Prostate gland (tissue), 2 donors: ENCODE measurements at places on chromosomes 5 and 9. TPM values are rescaled to one million over a fixed set of nuclear protein-coding genes. Genes with fewer than 3 reads are reported as not detected.

Gene ERP44
- 16.6 TPM for total RNA-seq

Gene PCDHGA2
- total RNA-seq: 19.7 TPM

Gene PCDHGA12
- 6.8 TPM for total RNA-seq

Gene TICAM2
- total RNA-seq: 1.9 TPM

Gene SHC3
- total RNA-seq: 0.34 TPM

Gene C5orf63
- 14.9 TPM for total RNA-seq

Gene IRX1
- total RNA-seq: not detected

Gene SPATA9
- not detected for total RNA-seq

Gene CCL27
- total RNA-seq: not detected

Gene IFNB1
- total RNA-seq: not detected

DNA sequence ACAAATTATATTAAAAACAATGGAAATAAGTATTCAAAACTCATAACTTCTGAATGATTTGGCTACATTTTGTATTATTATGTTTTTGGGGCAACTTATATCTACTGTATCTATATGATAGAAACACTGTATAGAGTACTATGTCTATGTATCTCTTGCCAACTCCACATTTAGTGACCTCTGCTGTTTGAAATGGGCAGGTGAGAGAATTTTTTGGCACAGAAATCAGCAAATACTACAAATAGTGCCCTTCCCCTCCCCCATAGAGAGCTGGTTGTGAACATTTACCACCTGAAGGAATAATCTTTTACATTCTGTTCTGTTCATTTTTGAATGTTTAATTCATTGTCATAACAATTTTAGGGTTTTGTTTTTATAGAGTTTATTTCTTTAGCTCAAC is 545.3 kb downstream of the PDE4D start:
- DNase-seq: no peak

DNA sequence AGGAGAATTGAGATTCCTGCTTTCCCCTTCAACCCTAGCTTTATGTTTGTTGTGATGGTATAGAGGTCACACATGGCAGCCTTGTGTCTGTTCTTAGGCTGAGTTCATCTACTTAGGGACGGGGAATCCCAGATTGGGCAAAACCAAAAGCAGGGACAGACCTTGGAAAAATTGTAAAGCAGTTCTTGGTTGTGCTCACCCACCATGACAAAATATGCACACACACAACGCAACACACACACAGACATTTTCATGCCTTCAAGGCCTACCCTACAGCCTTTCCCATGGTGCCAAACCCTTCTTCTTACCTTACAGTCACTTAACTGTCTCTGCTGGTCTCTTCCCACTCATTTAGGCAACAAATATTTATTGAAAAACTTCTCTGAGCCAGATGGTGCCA is 14.8 kb downstream of the PCDHGC5 start:
- DNase-seq: no peak

GRCh38 chr5:132060501-132061161 is at the start of gene IL3:
Gene IL3 (plus strand): TSS chr5:132060655. CDS start chr5:132060707, 52 bp downstream.
- DNase-seq: no peak

GRCh38 chr9:111180811-111181210 is 142.5 kb upstream of the LPAR1 start:
- no peak for DNase-seq

GRCh38 chr5:81402192-81402930 is 8.4 kb upstream of the ACOT12 start:
- DNase-seq: no peak

- DNase-seq: no peak
Observed at GRCh38 chr9:2874001-2874750, 30.3 kb upstream of the PUM3 start.

- DNase-seq: no peak
Observed at GRCh38 chr5:149062371-149063016, 368 bp downstream of the SH3TC2 start.

DNA sequence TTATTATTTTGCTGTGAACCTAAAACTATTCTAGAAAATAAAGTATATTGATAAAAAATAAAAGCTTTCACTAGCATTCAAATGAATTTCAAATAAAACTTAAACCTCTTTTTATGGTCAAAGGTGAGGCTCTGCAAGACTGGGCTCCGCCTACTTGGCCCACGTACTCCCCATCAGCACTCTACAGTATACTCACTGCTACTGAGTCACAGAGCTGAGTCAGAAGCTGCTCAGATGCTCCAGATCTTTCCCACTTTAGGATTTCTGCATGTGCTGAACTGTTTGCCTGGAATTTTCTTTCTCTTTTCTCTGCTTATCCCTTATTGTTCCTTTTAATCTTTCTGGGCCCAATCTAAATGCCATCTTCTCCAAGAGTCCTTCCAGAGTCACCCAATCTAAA is 331.9 kb upstream of the CCNG1 start:
- DNase-seq: no peak

DNA sequence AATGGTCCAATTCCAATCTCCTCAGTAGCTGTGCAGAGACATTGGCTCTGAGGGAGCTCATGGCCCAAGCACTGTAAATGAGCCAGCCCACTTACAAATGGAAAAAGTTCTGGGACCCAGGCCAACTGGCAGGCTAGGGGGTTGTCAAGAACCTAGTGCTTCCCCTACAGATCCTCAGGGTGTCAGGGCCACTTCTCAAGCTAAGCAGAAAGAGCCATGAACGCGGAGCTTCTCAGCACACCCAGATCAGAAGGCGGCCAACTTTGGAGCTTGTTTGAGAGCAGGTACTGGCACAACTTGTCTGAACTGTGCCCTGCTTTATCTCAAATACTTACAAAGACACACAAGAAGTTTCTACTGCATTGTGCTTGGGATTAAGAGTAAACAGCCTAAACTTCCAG is 17.5 kb downstream of the TLE1 start:
- DNase-seq: peak; percentile 58

DNA sequence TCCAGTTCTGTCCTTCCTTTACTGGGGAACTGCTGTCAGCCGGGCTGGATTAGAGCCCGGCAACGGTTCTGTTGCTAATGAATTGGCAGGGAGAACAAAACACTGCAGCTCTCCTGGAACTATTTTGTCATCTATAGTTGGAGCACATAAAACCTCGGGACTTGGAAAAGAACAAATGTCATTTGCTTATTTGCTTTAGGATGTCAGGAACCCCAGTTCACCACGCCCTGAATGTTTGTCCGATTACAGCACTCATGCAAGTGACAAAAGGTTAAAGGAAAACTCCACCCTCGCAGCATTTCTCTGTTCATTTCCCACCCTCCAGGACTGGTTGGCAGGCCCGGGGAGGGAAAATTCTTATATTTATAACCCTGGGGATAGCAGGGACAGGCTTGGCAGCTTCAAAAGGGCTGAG is 66.4 kb upstream of the PLPP1 start:
- DNase-seq: peak; percentile 95

- DNase-seq: no peak
Observed at GRCh38 chr9:34686231-34686630, 4.8 kb downstream of the CCL19 start.

DNA sequence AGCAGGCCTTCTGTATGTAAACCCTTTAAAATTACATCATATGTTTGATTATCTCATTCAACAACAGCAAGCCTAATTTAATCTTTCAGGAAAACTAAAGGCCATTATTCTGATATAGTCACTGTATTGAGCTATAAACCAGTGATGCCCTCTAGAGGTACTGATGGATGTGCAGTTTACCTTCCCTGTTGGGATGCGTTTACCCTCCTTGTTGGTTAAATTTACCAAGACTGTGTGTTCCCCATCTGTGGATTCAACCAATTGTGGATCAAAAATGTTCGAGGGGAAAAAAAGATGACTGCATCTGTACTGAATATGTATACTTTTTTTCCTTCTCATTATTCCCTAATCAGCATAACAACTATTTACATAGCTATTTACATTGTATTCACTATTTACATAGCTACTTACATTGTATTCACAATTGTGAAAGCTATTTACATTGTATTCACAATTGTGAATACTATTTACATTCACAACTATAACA is 3.7 kb upstream of the BAAT start:
- DNase-seq: no peak

DNA sequence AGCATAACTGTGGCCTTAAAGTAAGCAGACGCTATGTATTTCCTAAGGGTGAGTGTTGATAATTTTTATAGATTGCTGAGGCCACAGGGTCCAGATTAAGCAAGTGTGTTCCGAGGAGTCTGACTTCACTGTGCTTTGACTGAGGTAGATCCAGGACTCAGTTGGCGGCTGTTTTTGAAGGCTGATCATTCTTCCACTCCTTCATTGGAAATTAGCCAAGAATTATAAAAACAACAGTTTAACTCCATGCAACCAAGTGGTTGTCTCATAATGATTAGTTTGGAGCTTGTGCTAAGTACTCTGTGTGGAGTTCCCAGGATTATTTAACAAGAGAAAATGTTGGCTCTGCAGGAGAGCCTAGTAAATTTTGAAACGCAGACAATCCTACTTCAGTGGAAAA is 19.1 kb downstream of the IQGAP2 start:
- DNase-seq: no peak

DNA sequence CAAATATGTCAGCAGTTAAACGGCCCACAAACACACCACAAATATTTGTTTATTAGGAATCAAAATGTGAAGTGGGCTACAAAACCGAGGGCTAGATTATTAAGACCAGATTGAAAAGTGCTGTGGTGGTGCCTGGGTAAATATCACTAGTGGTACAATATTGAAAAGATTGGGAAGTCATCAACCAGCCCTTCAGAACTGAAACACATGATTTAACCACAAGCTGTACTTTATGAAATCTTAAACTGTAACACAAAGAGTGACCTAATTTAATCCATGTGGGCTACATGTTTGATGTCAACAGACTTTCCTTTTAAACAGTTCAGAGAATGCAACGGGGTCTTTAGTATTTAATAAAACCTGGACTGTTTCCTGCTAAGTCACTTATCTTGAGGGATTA is 182.3 kb downstream of the SPATA31D1 start:
- no peak for DNase-seq

- DNase-seq: no peak
Observed at GRCh38 chr5:131396015-131396414, 132.2 kb downstream of the CDC42SE2 start.

DNA sequence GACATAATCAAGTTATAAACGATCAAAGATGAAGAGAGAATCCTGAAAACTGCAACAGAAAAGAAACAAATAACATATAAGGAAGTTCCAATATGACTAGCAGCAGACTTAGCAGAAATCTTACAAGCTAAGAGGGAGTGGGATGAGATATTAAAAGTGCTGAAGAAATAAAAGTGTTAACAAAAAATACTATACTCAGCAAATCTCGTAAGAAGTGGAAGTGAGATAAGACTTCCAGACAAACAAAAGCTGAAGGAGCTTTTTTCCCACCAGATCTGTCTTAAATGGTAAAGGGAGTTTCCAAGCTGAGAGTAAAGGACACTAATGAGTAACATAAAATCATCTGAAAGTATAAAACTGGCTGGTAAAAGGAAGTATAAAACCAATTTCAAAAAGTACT is 2036.0 kb upstream of the C9orf72 start:
- DNase-seq: no peak

DNA sequence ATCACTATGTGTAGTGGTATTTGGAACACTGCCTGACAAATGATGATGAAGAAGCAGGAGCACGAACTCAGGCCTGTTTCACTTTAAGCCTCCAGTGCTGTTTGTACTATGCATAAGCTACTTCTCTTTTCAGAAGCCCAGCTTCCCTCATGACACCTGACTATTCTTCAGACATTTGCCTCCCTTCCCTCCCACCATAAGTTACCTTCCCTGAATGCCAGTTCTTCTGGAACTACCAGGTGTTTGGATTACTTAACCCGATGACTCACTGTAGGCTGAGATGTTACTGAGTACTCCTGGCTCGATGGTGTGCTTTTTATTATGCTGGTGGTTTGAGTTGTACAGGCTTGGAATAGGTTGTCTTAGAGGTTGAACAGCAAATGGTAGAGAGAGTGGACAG is 180.0 kb downstream of the SPATA31D1 start:
- DNase-seq: no peak

GRCh38 chr5:147098233-147098790 is 136.5 kb upstream of the STK32A start:
- DNase-seq: no peak

- no peak for DNase-seq
Observed at GRCh38 chr5:172710676-172711075, 60.3 kb downstream of the DUSP1 start.

DNA sequence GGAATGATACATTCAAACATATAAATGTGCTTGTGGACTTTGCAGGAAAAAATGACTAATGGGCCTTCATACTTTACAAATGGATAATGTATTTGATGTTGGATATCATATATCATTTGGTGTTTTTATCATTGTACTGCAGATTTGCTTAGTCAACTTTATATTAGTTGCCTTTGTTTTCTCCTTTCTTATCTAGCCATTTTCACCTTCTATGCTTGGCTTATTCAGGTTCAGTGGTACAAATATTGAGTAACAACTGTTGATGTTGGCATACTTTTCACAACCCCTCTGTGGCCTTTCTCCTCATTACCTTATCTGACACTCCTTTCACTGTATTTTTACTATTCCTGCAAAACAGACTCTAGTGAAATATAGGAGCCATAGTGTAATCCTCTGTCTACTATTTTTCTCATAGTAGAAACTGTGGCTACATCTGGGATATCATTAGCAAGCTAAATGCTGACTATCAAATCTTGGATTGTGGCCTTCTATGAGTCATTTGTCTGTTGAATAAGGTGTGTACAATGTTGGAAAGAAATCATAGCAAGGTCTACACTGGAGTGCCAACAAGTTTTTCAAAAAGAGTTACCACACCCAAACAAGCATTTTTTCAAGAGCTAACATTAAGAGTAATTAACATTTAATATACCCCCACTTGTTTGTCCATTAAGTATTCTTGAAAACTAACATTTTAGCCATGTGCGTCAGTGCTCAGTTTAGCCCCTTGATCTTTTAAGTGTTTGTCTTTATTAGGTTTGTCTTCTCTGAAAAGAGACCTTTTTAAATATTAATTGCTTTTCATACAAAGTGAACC is 330.1 kb downstream of the ADGRV1 start:
- no peak for DNase-seq

DNA sequence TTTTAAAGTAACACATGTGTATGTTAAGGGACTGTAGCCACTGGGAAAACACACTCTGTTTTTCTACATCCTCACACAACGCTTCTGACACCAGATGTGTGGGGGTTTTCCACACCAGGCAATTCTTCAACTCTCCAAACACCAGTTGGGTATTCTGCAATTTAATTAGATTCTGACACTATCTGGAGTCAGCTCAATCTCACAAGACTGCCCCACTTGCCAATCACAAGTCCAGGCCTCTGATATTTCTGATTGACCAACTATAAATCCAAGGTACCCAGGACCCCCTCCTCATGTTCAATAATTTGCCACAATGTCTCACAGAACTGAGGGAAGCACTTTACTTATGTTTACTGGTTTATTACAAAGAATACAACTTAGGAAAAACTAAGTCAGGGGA is 60.5 kb upstream of the CTXN3 start:
- no peak for DNase-seq

DNA sequence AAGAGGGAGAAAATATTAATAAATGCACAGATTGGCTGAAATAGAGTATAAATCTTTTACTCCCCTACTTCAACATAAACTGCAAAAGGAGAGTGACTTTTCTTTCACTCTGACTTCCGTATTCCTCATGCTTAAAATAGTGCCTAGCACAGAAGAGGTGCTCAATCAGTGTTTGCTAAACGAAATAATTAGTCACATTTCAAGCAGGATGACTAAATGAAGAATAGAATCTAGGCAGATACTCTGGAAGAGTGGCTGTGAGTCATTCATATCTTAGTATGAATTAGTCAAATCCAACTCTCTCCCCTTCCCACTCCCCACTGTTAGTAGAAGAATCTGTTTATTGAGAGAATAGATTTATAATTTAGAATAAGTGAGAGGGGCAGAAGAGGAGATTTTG is 4.8 kb downstream of the CD274 start:
- DNase-seq: no peak
